Neural crest cell (in vitro differentiated cells): ENCODE measurements at places on chromosomes 5 and 9.

DNA sequence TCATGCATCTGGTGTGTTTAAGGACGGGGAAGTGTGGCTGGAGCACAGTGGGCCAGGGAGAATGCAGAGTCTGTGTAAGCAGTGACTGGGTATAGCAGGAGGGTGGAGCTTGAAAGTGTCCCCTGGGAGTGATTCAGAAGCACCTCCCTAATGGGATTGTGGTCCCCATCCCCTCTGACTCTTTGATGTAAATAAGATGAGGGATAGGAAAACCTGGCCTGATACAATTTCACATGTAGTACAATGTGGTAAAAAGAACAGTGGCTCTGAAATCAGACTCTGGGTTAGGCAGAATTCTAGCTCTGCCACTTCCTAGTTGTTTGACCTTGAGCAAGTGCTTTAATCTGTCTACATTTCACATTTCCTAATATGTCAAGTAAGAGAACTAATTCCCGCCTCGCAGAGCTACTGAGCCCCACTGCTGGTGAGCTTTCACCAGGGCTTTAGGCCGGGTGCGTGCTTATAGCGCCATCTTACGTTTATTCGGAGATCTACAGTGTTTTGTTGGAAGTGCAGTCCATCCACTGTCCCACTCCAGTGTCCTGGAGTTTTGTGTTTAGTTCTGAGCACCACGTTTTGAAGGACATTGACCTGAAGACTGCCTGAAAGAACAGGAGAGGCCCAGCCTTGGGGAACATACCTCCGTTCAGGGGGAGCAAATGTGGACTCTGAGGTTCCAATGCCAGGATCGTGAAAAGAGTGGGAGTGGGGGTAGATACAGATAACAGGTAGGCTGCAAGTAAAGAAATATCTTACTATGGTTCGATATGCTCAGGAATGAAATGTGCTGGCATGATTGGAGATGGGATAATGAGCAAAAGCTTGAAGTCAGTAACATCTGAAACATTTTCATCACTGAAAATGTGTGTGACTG lies 51.2 kb upstream of the TESK1 start:
- DNase-seq, result peak; percentile 55

- DNase-seq, result no peak
Measured at GRCh38 chr5:40405996-40406740, 273.5 kb upstream of the PTGER4 start.

DNA sequence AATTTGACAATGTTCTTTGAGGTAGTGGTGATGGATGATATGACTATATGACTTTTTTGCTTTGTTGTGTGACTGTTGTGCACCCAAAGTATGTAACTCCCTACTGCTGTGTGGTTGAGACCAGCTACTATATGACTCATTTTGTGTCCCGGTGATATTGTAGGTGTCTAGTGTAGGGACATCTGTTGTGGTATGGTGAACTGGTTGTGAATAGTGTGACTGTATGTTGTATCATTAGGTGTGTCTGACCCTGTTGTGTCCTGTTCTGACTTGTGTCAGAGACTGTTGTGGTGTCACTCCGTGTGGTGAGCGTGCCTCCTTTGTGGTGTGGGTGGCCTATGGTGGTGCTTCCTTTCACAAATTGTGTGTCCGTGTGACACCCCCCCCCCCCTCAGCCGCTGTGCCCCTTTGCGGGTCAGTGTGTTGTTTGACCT lies 11.2 kb upstream of the CXXC5 start:
- DNase-seq, result no peak

- no peak for DNase-seq
Measured at GRCh38 chr5:13348568-13348967, 595.9 kb downstream of the DNAH5 start.

DNA sequence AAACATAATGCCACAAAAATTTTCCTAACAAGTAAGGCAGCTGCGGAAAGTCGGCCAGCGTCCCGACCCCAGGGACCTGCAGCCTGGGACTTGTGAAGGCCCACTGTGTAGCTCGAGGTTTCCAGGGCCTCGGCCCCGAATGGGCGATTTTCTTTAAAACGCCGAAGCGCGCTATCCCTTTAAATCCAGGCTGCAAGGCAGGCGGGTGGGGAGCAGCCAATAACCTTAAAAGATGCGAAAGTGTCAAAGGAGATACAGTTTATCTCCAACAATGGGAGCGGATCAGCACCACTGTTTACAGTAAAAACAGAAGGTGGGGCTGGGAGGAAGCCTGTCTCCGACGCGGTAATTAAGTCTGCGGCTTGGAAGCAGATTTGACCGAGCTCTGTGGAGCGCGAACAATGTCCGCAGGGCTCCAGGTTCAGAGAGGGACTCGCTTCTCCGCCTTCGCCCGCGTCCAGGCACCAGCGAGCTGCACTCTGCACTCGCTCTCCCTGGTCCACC lies 1.7 kb upstream of the ZSWIM6 start:
- DNase-seq, result no peak

DNA sequence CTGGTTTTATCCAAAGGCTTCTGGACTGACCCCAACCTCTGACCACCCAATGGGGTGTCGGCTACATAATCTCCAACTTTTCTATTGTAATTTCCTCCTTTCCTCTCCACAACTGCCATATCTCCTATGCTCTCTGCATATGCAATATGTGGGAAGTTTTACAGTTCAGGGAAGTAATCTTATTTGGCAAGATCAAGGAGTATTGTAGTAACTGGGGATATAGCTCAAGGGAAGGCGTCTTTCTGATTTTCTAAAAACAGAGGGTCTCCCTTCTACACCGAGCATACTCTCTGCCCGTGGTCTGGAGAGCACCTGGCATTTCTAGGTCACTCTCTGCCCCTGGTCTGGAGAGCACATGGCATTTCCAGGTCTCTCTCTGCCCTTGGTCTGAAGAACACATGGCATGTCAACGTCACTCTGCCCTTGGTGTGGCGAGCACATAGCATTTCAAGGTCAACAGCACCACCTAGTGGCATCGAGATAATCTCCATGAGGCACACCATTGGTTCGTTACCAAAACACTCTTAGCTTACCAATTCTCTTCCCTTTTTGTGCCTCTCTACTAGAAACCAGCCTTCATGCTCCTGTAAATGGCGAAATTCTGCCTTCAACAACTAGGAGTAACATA lies 616.4 kb upstream of the NUDT12 start:
- DNase-seq, result no peak

DNA sequence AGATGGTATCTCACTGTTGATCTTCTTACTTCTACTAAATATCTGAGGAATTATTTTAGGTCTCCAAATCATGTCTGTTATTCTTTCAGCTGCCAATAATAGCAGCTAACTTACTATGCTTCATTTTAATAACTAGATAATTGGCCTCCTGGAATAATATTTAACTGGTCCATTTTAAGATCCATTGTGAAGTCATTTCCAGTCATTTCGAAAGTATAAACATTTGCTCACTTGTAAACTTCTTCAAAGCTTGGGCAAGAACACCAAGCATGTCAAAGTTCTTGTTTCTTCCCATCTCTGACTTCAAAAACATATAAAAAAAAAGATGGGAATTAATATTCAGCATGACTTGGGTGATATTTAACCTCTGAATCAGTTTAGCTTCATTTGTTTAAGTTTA lies 61.4 kb upstream of the MRPS30 start:
- no peak for DNase-seq

GRCh38 chr5:139725073-139725830 lies 70.4 kb upstream of the PSD2 start:
- DNase-seq, result no peak

DNA sequence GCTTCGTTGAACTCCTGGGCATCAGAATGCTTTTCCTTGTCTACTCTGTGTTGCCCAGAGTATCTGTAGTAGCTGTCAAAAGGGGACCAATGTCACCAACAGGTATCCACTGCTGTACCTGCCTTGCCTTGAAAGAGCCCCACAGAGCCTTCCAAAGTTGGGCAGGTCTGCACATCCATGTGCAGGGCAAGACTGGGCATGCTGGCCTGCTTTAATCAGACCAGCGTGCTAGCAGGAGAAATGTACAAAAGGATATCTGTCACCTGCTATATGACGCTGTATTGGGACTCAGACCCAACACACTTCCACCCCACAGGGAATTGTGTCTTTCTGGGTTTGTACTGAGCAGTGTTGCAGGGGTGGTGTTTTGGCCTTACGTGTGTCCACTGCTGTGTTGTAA lies 11.9 kb downstream of the DELE1 start:
- no peak for DNase-seq

DNA sequence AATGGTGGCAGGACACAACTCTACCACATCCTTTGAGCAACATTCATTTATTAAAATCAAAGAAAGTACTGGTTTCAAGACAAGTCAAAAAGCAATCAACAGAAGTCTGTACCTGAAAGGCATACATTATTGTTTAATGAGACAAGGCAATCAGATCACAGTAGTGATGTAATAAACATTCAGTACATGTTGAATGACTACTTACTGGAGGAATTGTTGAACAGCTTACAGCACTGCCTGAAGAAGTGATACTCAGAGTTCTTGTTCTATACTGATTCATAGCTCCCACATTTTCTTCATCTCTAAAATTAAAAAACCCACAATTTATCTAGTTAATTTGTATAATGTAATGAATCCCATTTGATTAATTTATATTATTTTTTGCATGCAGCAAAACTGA lies 18.2 kb downstream of the RIOK2 start:
- DNase-seq, result no peak

DNA sequence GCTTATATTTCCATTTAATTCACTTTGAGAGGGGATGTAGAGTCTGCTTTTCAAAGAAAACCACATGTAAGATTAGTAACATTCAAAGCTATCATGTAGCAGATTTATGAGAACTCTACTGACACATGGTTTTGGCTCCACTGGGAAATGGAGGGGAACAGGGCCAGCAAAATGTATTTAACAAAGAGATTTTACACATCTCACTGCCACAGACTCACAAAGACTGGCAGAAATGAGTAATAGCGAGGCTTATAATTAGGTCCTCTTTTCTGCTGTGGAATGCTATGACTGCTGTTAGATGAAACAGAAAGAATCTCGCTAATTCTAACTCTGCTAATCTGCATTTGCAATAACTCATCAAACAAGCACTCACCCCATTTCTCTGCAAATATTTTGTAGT lies 4.5 kb downstream of the DAP start:
- no peak for DNase-seq

- no peak for DNase-seq
Measured at GRCh38 chr9:18459962-18460584, 13.9 kb upstream of the ADAMTSL1 start.

DNA sequence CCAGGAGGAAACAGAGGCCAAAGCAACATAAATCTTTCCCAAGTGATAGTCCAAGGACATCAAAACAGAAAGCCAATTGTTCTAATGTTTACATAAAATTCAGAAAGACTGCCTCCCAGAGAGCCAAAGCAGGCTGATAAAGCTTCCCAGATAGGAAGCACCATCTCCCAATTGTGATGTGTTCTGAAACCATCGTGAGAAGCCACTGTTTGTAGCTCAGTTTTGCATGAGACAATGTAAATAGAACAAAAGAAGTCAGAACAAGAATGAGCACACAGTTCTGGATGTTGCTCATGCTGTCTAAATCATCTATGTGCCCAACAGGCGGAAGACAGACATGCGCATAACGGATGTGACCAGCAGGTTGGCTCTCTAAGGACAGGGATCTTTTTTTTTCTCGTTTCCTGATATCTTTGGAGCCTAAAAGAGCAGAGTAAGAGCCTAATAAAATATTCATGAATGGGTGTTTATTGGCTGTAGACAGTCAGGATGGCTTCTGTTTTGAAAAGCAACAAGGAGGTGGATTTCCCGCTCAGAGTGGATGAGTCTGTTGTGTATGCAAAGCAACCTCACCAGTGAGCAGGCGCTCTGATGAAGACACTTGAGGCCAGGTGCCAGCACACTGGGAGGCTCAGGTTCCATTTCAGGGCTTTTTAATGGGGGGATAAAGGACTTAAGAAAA lies 113.6 kb downstream of the GNA14 start:
- no peak for DNase-seq

DNA sequence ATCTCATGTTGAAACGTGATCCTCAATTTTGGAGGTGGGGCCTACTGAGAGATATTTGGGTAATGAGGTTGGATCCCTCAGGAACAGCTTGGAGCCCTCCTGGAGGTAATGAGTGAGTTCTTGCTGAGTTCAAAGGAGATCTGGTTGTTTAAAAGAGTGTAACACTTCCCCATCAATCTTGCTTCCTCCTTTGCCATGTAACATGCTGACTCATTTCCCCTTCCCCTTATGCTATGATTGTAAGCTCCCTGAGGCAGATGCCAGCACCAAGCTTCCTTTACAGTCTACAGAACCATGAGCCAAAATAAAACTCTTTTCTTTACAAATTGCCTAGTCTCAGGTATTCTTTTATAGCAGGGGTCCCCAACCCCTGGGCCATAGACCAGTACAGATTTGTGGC lies 352.3 kb downstream of the SLCO4C1 start:
- no peak for DNase-seq

- no peak for DNase-seq
Measured at GRCh38 chr5:181112476-181112875, 18.5 kb downstream of the OR2V1 start.

GRCh38 chr9:35611230-35611797 lies 6.3 kb downstream of the TESK1 start:
- peak; percentile 27 for DNase-seq

- DNase-seq, result no peak
Measured at GRCh38 chr5:137466889-137467288, 32.2 kb downstream of the SPOCK1 start.

DNA sequence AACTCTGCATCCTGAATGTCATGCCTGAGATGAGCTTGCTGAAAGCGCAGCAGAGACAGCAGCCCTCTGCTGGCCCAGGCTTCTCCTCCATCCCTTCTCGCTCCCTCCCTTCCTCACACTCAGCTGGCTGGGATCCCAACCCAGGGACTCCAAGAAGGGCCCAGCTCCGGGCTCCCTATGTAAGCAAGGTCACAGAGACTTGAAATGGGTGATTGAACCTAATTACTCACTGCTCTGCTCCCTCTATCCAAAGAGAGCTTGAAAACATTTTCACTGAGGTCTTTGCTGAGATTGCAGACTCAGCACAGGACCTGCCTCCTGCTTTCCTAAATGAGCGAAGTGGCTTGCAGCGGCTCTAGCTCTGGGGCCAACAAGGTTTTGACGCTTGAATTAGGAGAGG lies 42.8 kb downstream of the RAPGEF1 start:
- no peak for DNase-seq

- DNase-seq, result no peak
Measured at GRCh38 chr9:20219437-20219836, 402.9 kb downstream of the MLLT3 start.

- DNase-seq, result no peak
Measured at GRCh38 chr5:122908662-122909061, 63.2 kb downstream of the SNX24 start.

GRCh38 chr9:71915495-71915894 lies 4.1 kb downstream of the C9orf85 start:
- no peak for DNase-seq
